NCI-H526 treated with DMSO at 0.1 percent for 48 hours (cell line): ENCODE measurements at places on chromosomes 16 and 17.

DNA sequence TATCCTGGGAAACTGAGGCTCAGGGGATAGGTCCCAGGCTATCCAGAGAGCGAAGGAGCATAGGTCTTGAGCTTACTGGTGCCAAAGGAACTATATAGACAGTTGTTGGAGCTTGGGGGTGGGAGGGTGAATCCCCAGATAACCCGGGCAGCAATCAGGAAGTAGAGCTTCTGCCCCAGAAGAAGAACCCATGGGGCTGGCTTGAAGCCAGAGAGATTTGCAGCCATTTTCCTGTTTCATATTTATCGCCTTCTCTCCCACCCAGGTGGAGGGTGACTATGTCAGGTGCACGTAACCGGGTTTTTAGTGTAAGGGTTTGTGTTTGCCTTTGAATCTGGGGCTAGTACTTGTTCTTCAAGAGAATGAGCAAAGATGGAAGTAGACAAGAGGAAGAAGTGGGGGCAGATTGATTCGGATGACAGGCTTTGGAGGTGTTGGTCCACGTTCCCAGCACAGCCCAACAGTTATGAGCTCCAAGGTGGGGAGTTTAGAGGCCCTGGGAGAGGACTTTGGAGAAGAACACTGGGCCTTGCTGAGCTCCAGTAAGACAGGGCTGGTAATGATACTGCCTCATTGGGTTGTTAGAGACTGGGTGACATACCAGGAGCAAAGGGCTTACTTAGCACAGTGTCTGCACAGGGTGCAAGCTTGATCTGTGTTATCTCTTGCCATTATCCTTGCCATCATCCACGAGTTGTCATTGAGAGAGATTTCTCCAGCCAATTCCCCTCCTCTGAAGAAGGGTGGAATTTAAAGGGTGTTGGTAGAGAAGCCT is 145.6 kb downstream of the CCDC182 start:
- no peak for DNase-seq

DNA sequence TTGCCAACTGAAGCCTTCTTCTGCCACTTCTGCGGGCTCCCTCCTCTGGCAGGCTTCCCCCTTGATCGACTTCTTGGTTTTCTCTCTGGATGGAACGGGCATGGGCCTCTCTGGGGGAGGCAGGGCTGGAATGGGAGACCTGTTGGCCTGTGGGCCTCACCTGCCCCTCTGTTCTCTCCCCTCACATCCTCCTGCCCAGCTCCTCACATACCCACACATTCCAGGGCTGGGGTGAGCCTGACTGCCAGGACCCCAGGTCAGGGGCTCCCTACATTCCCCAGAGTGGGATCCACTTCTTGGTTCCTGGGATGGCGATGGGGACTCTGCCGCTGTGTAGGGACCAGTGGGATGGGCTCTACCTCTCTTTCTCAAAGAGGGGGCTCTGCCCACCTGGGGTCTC is 6.5 kb upstream of the LASP1NB start:
- no peak for DNase-seq

GRCh38 chr16:77657016-77657415 is 65.3 kb upstream of the NUDT7 start:
- no peak for DNase-seq

- DNase-seq: no peak
Observed at GRCh38 chr17:13584701-13585080, 17.0 kb downstream of the HS3ST3A1 start.

GRCh38 chr16:27460663-27461482 is 58.9 kb downstream of the IL21R start:
- no peak for DNase-seq

DNA sequence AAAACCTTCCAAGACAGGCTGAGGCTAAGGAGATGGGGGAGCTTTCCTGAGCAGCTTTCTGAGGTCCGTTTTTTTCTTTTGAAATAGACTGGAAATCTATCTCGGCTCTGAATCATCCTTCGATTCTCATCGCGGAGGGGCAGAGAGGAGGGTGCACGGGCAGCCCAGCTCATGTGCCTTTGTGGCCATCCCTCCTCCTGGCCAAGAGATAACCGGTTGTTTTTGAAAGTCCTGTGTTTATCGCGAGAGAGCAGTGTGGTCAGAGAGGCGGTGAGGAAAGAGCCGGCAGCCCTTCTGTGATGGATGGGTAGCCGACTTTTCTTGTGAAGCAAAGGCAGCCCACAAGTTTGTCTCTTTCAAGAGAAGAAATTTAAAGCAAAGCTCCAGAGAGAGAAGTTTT is 191.6 kb downstream of the CCDC182 start:
- DNase-seq: no peak

DNA sequence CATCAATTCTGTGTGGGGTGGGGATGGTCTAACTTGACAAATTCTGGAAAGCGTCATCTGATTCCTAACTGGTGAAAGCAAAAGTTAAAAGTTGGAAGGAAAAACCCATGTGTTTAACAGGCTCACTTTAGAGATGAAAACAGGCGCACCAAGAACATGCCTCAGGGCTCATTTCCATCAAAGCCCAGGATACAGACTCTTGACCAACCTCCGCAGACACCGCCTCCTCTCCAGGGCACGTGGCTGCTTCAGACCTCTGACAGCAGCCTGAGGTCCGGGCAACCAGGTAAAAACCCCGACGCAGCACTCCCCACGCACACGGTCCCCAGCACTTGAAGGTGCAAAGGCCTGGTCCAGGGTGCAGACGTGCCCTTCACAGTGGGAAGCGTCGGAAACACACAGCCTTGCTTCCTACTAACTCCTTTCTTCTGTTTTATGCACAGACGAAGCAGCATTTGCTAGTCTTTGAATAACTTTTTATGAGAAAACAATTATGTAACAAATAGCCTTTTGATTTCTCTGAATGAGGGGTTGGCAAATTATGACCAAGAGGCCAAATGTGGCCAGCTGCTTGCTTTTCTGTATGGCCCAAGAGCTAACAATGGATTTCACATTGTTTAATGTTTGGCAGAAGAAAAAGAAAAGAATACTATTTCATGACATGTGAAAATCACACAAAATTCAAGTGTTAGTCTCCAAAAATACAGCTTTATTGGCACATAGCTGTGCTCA is 44.2 kb upstream of the TRAP1 start:
- DNase-seq: no peak
